CD4-positive, alpha-beta T cell treated with Interleukin-17A for 4 hours (primary cell): ENCODE measurements at places on chromosomes 3 and 15.

GRCh38 chr3:170524073-170524472 lies 61.8 kb downstream of the SLC7A14 start:
- DNase-seq = no peak

GRCh38 chr3:3853544-3853943 lies 54.3 kb downstream of the LRRN1 start:
- DNase-seq = no peak

- DNase-seq = no peak
Measured at GRCh38 chr15:23397779-23398178, 43.2 kb downstream of the GOLGA8S start.

DNA sequence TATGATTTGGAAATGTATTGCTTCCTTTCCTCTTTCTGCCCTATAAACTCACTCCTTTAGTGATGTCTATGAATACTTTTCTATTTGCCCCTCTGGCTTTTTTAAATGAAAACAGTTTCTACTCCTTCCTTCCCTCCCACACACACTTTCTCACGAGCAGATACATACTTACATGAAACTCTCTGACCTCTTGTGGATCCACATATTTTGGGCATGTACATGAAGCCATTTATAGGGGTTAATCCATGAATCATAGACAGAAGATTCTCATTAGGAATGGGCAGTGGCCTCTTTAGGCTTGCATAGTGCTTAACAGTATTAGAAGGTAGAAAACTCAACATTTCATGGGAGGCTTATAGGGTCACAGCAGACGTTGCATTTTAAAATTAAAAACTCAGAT lies 24.8 kb downstream of the ANAPC13 start:
- DNase-seq = no peak

GRCh38 chr15:25787855-25788520 lies 75.1 kb downstream of the ATP10A start:
- DNase-seq = no peak

- DNase-seq = no peak
Measured at GRCh38 chr3:56316944-56317343, 151.3 kb downstream of the ERC2 start.

GRCh38 chr15:78317145-78317836 lies 17.9 kb upstream of the SKIC8 start:
- no peak for DNase-seq

- DNase-seq = no peak
Measured at GRCh38 chr3:184160456-184160855, 5.3 kb downstream of the DVL3 start.

GRCh38 chr3:144185276-144185675 lies 213.7 kb downstream of the DIPK2A start:
- no peak for DNase-seq

DNA sequence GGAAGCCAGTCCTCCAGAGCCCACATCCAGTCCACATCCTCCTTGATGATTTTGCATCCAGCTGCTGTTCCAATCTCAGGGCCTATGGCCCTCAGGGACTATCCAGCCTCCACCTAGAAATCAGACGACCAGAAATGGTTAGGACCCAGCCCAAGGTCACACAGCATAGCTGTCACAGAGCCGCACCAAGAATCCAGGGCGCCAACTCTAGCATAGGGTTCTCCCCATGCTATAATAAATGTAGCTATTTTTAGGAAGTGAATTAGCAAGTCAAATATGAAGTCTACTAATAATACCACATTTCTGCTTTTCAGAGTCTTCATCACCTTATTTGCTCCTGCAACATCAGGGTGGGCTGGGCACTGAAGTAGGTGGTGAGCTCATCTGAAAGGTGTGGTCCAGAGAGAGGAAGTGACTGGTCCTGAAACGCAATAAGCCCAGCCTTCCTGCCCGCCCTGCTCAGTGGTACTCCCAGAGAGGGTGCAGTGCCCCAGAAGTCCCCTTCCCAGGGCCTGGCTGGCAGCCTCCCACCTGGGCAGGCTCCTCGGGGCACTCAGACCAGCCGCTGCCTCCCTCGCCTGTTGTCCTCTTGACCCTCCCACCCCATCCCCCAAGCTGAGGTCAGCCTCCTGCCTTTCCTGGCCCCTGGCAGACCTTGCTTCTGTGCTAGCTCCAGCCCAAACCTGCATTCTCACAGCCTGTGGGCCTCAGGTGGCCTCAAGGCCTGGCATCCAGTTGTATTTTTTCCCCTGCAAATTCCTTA lies 17.6 kb upstream of the CYP11A1 start:
- peak; percentile 48 for DNase-seq

DNA sequence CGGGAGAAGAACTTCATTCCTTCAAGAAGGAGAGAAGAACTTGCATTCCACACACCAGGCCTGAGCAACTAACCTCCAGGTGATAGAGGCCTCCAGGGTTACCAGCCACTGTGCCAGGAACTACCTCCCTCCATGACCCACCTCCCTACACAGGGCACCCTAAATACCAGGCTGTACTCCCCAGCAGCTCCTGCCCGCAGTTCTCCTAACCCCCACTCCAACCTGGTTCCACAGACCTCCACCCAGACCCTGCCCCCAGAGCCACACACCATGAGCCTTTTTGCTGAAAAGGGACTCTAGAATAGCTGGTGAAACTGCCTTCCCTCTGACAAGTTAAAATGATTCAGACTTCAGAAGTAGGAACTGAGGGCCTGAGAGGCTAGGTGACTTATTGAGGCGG lies 8.2 kb downstream of the IGDCC3 start:
- no peak for DNase-seq

DNA sequence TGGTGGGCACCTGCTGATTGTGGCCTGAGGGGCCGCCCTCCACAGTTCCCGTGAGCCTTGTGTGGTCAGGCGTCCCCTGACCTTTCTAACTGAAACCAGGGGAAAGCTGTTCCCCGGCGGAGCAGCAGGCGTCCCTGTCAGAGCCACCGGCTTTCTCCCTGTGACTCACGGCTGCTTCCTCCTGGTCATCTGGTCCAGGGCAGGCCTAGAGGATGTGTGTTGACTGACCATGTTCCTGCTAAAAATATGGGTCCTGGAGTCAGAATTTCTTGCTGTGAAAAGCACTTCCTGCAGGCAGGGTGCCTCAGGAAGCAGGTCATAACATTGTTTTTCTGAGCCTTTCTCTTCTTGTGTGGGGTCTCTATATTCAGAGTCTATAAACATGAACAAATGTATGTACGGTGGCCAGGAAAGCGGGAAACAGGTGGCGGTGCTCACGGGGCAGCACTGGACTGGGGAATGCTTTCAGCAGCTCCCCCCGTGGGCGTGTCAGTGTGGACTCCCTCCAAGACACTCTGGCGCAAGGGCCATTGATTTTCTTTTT lies 38.4 kb upstream of the CGNL1 start:
- DNase-seq = no peak

- DNase-seq = no peak
Measured at GRCh38 chr15:49693498-49693897, 72.7 kb downstream of the DTWD1 start.

GRCh38 chr3:129688271-129688895 lies 81.9 kb upstream of the PLXND1 start:
- DNase-seq = no peak

DNA sequence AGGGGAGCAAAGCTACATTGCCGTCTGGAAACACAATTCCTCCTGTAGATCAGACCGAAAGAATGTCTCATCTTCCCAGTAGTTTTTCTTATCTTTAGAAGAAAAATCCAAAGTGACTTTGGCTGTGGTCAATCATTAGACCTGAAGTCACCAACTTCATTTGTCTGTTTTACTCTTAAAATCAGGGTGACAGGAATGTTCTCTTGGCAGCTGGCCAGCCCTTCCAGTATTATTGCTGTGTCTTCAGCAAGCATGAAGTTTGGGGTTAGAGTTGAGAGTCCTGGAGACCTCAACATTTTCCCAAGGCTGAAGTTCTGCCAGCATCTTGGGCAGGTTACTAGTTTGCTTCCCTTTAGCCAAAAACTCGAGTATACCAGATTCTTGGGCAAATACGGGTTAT lies 32.5 kb downstream of the RSL24D1 start:
- no peak for DNase-seq

- no peak for DNase-seq
Measured at GRCh38 chr3:127370906-127371305, 83.1 kb upstream of the PRR20G start.

DNA sequence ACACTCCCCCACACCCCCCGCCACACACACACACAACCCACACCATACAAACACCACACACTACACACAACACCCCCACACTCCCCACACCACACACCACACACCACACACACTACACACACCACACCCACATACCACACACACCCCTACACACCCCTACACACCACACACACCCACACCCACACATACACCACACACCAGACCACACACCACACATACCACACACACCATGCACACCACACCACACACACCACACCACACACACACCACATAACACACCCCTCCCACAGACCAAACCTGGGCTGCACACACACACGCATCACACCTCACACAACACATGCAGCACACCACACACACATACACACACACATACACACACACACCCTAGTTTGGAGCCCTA lies 1.8 kb upstream of the RASGRF1 start:
- DNase-seq = no peak

- no peak for DNase-seq
Measured at GRCh38 chr15:58536414-58536813, 104.6 kb downstream of the LIPC start.

GRCh38 chr15:64807051-64807749 lies 18.2 kb downstream of the PIF1 start:
- no peak for DNase-seq

- no peak for DNase-seq
Measured at GRCh38 chr15:71186267-71186666, 71.0 kb downstream of the THSD4 start.

- no peak for DNase-seq
Measured at GRCh38 chr15:36941798-36942197, 158.6 kb downstream of the MEIS2 start.

- DNase-seq = no peak
Measured at GRCh38 chr3:30073040-30073439, 533.4 kb upstream of the TGFBR2 start.

GRCh38 chr3:101811875-101812274 lies 32.9 kb downstream of the NXPE3 start:
- DNase-seq = no peak

- no peak for DNase-seq
Measured at GRCh38 chr15:67124111-67124510, 58.7 kb downstream of the SMAD3 start.

- DNase-seq = no peak
Measured at GRCh38 chr15:99427668-99428361, 138.0 kb upstream of the MEF2A start.

DNA sequence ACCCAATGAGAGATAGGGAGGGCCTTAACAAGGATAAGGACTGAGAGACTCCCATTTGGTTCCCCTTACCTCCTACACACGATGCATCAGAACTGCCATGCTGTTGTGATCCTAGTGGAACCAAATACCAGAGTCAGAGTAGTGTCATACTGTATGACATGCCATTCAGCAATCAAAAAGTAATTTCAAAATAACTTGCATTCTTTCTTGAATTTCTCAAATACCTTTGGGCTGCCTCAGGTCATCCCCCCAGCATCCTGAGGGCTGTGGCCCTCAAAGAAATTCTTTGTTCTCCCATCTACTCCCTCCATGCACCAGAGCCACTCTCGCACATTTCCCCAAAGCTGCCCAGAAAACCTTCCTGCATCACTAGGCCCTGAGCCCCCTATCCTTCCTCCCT lies 68.9 kb upstream of the PPP2R3A start:
- no peak for DNase-seq
